ENCODE measurements at places on chromosomes 5 and 9.

GRCh38 chr9:16884373-16884772 lies 13.9 kb upstream of the BNC2 start:
- peak; percentile 51 for DNase-seq

DNA sequence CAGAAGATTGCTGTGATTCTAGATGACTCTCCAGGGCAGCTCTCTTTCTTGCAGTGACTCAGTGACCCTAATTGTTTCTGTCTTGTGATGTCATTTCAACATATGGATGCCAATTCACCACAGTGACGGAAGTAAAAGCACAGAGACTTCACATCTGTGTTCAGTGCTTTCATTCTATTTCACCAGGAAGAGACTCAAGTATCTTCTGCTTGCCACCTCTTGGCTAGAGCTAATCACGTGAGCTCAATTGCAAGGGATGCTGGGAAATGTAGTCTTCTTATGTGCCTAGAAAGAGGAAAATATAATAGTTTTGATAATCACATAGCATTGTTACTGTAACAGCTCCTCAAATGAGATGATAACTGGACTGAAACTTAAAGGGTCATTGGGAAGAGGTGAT lies 453.3 kb upstream of the KLF4 start:
- DNase-seq: no peak

- DNase-seq: no peak
Measured at GRCh38 chr5:138545919-138546562, 3.0 kb upstream of the ETF1 start.

DNA sequence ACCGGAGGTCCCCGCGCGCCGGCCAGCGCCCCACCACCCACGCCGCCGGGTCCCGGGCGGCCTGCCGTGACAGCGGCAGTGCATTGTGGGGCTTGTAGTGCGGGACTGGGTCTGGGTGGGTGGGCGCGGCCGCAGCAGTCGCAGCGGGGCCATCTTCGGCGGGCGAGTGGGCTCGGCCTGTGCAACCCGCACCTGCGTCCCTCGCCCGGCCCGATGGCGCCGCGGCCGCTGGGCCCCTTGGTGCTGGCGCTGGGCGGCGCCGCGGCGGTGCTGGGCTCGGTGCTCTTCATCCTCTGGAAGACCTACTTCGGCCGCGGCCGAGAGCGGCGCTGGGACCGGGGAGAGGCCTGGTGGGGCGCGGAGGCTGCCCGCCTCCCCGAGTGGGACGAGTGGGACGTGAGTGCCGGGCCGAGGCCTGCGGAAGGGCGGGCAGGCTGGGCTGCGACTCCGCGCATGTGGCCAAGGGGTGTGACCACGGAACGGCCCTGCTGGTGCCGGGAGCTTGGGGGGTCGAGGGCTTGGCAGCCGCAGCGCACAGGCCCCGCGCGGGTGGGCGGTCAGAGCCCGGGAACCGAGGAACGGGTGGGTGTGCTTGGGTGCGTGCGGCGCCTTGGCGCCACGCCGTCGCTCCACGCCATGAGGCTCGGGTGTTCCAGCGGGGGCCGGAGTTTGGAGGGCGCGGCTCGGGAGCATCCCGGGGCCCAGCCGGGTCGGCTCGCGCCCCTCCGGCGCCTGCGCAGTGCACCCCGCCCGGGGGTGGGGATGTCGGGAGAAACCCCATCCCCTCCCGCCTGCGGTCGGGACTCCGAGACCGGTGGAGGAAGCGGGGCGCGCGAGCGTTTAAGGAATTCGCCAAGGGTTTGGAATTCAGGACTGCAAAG lies at the start of gene ARL10:
TSS of gene ARL10 (plus strand) at position 137 of the 881 bp plus-strand sequence. CDS start at position 214, 77 bp downstream.
- DNase-seq: peak; percentile 19

- DNase-seq: no peak
Measured at GRCh38 chr9:257957-258356, 43.3 kb downstream of the DOCK8 start.

GRCh38 chr5:123876276-123876790 lies 364.4 kb downstream of the CSNK1G3 start:
- DNase-seq: no peak

DNA sequence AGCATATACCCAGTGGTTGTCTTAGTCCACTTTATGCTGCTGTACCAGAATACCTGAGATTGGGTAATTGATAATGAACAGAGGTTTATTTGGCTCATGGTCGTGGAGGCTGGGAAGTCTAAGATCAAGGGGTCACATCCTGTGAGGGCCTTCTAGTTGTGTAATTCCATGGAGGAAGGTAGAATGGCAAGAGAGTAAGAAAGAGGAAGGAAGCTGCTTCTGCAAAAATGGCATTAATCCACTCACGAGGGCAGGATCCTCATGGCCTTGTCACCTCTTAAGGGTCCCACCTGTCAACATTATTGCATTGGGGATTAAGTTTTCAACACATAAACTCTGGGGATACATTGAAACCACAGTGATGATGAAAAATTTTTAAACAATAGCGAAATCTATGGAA lies 17.0 kb downstream of the BTNL8 start:
- DNase-seq: no peak

Measured in right lung (tissue), 10 donors.